Hepatocyte (in vitro differentiated cells): ENCODE measurements at places on chromosomes 2 and 18. TPM values are rescaled to one million over a fixed set of nuclear protein-coding genes. Genes with fewer than 3 reads are reported as not detected.
A peak's percentile ranks its signal among the peaks of the same experiment; 100 is the strongest.

The CYS1 gene
- 1.6 and 2.9 TPM in 2 replicates for total RNA-seq

The RAB11FIP5 gene
- 33.7 and 34.7 TPM in 2 replicates for total RNA-seq

The C2orf74 gene
- 5.1 and 6.2 TPM in 2 replicates for total RNA-seq

The TRABD2A gene
- total RNA-seq, result 2.2 and 4.1 TPM in 2 replicates

The TEKT4 gene
- not detected in 2 replicates for total RNA-seq

The IFT172 gene
- 12.2 and 13.0 TPM in 2 replicates for total RNA-seq

The FOXD4L1 gene
- total RNA-seq, result 0.12 and 0.20 TPM in 2 replicates

- no peak for DNase-seq
Observed at GRCh38 chr18:69725009-69725408, 222.7 kb downstream of the CD226 start.

GRCh38 chr18:48781163-48781987, 169.4 kb downstream of the SMAD7 start:
- DNase-seq, result peak; percentile 92

DNA sequence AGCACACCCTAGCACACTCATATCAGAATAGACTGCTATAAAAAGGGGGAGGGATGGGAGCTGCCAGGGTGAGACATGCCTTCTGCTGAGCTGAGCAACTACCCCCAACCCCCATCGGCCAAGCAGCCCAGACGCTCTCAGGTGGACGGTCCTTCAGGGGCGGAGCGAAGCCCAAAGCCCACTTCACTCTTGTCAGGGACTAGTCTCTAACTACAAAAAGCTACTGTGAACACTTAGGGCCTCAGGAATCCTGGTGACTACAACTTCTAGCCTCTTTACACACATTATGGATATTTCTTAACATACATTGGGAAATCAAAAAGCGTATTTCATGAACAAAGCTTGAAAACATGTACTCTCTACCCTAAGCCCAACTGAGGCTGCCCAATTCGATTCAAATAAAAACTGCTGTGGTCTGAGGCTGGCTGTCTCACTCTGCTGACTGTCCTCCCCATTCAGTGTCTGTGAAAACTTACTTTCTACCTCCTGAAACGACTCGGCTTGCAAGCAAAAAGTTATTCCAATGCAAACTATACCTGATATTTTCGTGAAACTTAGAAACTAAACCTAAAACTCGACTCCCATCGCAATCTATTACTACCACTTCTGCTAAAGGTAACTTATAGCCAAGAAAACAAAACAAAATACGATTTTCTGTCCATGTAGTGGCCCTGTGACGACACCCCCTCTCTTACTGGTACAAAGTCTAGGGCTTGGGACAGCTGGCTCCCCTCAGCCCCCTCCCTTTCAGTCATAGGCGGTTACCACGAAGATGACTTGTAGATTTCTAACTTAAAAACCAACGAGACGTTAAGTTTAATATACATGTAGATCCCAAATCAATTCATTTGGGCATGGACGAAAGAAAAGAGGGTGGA, 1.2 kb downstream of the SERTAD2 start:
- peak; percentile 82 for DNase-seq

GRCh38 chr18:48573632-48574283, 34.9 kb downstream of the CTIF start:
- DNase-seq, result no peak

DNA sequence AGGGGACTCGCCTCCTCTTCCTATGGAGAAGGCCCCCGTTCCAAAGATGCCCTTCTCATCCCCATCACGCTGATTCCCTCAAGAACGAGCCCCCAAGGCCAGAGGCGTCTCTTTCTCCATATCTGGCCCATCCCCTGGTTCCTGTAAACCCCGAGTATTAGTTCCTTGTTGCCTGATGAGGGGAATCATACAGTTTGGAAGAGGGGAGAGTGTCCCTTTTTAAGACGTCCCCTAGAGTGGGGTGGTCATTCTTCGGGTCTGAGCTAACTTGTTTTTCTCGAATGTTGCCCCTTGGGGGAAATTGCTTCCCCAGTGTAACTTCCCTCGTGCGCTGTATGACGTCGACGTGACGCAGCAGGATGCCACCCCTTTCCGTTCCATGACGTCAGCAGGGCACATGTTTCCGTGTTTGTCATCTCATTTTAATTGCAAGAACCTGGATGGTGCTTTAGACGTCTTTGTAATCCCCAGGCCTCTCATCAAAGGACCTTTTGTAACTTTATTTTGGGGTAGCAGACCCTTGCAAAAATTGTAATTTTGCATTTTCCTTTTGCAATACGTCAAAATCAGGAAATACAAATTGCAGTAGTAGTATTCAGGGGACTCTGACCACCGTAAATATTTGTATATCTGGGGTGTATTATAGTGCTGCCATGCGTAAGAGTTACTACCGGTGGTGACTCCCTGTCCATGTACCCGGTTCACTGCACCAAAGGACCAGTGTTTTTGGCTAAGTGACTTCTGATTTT, 569 bp downstream of the BABAM2 start:
- peak; percentile 88 for DNase-seq

GRCh38 chr2:47237375-47238334, 82.5 kb upstream of the STPG4 start:
- DNase-seq, result peak; percentile 6

DNA sequence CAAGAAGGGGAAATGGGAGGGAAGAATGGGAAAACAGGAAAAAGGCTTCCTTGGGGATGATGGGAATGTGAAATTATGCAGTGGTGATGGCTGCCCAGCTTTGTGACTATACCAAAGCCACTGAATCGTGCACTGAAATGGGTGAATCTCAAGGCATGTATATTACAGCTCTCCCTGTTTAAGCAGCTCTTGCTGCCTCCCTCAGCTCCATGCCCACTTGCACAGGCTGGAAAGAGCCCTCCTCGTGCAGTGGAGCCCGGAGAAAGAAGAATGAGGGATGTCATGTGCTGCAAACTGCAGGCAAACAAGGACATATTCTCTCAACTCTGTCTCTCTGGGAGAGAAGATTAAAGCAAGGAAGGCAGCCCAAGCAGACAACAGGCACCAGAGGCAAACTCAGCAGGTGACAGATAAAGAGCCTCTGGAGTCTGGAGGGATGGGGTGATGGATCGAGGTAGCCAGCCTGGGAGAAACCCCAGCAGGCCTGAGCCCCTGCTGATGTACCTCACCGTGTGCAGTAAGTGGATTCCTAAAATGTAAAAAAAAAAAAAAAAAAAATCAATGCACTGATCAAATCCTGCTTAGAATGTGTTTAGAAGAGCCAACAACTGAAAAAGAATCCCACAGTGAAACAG, 62.4 kb upstream of the SLC66A3 start:
- DNase-seq, result no peak

- DNase-seq, result peak; percentile 5
Observed at GRCh38 chr18:49023938-49024803, 73.4 kb upstream of the SMAD7 start.

- peak; percentile 85 for DNase-seq
Observed at GRCh38 chr18:11995445-11996189, 14.3 kb downstream of the IMPA2 start.

- no peak for DNase-seq
Observed at GRCh38 chr2:63736354-63736753, 105.3 kb upstream of the UGP2 start.

- no peak for DNase-seq
Observed at GRCh38 chr18:49018554-49019445, 68.0 kb upstream of the SMAD7 start.

DNA sequence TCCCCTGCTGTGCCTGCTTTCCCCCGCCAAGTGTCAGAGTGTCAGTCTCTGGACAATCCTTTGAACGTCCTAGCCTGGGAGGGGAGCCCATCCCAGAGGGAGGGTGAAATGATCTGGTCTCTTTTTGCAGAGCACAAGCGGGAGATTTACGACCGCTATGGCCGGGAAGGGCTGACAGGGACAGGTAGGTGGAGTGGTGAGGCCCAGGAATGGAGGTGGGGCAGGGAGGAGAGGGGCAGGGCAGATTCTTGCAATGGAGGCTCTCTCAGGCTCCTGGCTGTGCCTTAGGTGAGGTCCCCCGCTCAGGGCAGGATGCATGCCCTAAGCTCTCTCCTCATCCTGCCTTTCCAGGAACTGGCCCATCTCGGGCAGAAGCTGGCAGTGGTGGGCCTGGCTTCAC, 2.4 kb downstream of the DNAJB2 start:
- no peak for DNase-seq
